NK-92 treated with Interleukin-12 subunit alpha and Interleukin-12 subunit beta, amount 100 ng/mL, for 24 hours (cell line): ENCODE measurements at places on chromosomes 4 and X.

GRCh38 chr4:43325220-43325967 is 432.9 kb downstream of the GRXCR1 start:
- DNase-seq = no peak

GRCh38 chr4:144788469-144788868 is 142.5 kb downstream of the HHIP start:
- no peak for DNase-seq

DNA sequence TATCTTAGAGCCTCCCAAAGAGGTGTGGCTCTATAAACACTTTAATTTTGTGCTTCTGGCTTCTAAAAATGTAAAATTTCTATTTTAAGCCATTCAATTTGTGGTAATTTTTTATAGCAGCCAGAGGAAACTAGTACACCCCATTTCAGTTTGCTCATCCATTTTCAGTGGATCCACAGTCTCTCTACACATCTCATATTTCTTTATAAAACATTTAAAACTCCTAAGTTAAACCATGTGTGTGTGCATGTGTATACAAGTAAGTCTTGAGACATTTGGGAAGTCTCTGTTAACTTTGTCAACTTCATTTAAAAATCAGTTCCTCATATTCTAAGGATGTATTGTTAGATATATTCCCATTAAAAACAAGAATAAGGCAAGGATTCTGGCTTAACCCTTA is 273.2 kb downstream of the IL15 start:
- no peak for DNase-seq

DNA sequence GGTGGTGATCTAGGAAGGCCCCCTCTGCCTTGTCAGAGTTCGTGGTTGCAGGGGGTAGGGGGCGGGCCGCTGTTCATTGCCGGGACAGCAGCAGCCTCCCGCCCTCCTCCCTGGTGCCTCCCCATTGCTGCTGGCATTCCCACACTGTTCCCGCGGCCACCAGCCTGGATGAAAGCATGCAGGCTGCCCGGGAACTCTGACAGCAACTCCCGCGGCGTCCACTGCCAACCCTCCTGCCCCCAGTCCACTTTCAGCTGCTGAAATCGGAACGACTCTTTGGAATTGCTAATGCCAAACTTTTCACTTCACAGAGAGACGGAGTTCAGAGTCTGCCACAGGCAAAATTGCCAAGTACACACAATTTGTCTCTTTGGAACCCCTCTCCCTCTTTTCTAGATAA is 121.9 kb downstream of the BEND2 start:
- DNase-seq = no peak

DNA sequence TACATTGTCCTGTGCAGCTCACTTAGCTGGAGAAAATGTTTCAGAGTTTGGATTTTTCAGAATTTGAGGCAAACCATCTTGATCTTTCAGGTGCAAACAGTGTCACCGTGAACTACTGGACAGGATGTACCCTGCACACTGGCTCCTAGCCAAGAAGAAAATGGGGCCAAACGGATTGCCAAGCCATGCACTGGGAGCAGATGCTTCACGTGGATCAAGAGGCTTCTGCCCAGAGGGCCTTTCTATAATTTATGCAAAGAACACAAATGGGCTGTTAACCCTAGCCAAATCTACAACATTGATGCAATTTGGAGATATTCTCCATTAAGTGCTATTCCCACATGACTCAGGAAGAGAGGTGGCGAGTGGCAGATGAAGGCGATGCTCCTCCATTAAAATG is 46.9 kb upstream of the ATP8A1 start:
- DNase-seq = no peak

GRCh38 chr4:146238107-146238506 is 23.8 kb downstream of the REELD1 start:
- DNase-seq = no peak

GRCh38 chrX:49878128-49878833 is 1.0 kb upstream of the USP27X start:
- DNase-seq = no peak

- no peak for DNase-seq
These were observed 48.9 kb downstream of the ATP11C start for GRCh38 chrX:139883984-139884383.

GRCh38 chr4:10587697-10588096 is 96.9 kb downstream of the CLNK start:
- no peak for DNase-seq

GRCh38 chr4:3294401-3295241 is 1.8 kb downstream of the RGS12 start:
- no peak for DNase-seq

DNA sequence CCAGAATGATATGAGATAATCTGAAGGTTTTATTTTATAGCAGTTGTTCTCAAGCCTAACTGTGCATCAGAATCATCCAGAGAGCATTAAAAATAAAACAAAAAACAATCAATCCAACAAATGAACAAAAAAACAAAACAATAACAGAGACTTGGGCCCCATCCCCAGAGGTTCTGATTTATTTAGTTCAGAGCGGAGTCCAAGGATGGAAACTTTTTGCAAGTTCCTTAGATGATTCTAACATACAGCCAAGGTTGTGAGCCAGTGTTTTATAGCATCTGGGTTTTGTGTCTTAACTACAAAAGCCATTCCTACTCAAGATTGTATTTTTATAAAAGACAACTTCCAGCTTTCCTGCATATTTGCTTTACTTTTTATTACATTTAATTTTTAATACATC is 59.4 kb upstream of the GRPR start:
- DNase-seq = no peak

- DNase-seq = no peak
These were observed 26.3 kb downstream of the MGARP start for GRCh38 chr4:139253713-139254112.

DNA sequence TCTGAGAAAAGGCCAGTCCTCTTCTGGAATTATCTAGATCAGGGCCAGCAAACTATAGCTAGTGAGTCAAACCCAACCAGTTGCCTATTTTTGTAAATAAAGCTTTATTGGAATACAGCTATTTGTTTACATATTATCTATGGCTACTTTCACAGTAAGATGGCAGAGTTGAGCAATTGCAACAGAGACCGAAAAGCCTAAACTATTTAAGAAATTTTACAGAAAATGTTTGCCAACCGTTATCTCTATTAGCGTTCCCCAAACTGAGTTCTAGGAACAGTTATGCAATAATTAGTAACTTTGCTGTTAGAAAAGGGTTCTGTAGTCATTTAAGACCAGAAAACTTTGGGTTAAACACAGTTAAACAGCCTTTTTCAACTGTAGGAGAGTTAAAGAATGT is 10.5 kb downstream of the TEX13B start:
- no peak for DNase-seq

DNA sequence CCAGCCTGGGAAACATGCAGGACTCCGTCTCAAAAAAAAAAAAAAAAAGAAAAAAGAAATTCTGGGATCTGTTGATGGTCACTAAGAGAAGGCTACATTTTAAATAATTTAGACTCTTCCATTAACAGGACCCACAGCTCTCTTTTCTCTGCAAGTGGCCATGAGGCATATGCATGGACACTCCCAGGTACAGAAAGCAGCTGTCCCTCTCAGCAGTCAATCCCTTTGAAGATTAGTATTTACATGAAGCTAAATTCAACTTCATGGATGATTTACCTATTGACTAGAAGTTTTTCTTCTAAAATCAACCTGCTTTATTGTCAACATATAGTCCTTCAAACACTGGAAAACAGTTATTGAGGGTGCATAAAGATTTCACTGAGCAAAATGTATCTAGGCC is 139.9 kb downstream of the CPEB2 start:
- DNase-seq = no peak

GRCh38 chr4:37644962-37645361 is 41.2 kb downstream of the RELL1 start:
- no peak for DNase-seq

GRCh38 chr4:85995361-85995760 is 364.5 kb downstream of the MAPK10 start:
- no peak for DNase-seq

GRCh38 chr4:156193800-156194199 is 240.1 kb upstream of the CTSO start:
- no peak for DNase-seq

DNA sequence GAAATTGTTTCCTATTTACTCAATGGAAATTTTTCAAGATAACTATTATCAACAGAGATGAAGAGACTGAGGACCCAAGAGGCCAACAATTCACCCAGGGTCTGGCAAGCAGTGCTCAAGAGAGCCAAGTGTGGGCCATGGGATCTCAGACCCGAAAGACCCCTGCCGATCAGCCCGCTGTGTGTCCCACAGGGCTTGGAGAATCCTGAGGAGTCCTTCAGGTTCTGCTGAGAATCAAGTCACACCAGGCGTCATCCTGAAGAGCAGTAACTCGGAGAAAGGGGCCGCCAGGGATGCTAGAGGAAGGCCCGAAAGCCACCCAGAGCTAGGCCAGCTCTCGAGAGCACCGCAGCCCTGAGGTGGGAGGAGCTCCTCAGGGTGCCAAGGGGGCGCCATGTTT is 48.7 kb downstream of the FGFRL1 start:
- DNase-seq = no peak

- no peak for DNase-seq
These were observed 546.9 kb downstream of the BCOR start for GRCh38 chrX:39550795-39551361.

DNA sequence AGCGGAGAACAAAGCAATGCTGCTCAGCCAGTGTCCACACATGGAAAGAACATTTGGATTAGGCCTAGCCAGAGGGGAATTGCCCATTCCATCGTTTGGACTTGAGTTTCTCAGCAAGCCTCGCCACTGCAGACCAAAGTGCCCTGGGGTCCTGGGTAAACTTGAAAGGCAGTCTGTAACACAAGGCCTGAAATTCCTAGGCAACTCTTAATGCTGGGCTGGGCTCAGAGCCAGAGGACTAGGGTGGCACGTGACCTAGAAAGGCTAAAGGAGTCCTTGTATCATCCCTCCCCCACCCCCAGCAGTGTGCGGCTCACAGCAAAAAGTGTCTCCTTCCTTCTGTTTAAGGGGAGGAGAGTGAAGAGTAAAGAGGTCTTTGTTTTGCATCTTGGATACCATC is 210.4 kb upstream of the ARX start:
- no peak for DNase-seq

DNA sequence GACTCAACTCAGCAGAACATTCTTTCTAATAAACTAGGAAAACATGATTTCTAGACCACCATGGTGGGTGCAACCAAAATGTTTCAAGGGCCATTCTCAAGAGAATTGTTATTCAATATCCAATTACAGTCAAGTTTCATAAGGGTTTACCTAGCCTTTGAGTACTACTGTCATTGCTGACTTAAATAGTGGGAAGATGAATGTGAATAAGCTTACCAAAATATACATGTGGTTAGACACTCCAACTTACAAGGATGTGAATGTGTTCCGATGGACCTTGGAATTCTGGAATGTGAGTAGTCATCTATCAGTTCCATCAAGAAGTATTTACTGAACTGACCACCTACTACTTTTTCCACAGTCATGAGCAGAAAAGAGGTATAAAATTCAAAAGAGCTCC is 16.9 kb downstream of the SH3RF1 start:
- DNase-seq = no peak

DNA sequence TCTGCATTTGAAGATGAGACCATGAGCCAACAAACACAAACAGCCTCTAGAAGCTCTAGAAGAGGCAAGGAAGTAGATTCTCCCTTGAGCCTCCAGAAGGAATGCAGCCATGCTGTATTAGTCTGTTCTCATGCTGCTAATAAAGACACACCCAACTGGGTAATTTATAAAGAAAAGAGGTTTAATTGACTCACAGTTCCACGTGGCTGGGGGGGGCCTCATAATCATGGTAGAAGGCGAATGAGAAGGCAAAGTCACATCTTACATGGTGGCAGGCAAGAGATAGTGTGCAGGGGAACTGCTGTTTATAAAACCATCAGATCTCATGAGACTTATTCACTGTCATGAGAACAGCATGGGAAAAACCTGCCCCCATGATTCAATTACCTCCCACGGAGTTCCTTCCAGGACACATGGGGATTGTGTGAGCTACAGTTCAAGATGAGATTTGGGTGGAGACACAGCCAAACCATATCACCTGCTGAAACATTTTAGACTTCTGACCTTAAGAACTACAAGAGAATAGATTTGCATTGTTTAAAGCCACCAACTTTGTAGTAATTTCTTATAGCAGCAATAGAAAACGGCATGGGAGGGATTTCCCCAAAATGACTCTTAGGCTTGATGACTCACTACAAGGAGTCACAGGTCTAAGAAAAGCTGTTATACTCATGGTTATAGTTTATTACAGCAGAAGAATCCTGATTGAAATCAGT is 284.4 kb upstream of the SFRP2 start:
- DNase-seq = no peak

- no peak for DNase-seq
These were observed 464.9 kb downstream of the GRXCR1 start for GRCh38 chr4:43357252-43357974.

GRCh38 chrX:63967551-63967950 is 182.5 kb upstream of the ARHGEF9 start:
- DNase-seq = no peak

DNA sequence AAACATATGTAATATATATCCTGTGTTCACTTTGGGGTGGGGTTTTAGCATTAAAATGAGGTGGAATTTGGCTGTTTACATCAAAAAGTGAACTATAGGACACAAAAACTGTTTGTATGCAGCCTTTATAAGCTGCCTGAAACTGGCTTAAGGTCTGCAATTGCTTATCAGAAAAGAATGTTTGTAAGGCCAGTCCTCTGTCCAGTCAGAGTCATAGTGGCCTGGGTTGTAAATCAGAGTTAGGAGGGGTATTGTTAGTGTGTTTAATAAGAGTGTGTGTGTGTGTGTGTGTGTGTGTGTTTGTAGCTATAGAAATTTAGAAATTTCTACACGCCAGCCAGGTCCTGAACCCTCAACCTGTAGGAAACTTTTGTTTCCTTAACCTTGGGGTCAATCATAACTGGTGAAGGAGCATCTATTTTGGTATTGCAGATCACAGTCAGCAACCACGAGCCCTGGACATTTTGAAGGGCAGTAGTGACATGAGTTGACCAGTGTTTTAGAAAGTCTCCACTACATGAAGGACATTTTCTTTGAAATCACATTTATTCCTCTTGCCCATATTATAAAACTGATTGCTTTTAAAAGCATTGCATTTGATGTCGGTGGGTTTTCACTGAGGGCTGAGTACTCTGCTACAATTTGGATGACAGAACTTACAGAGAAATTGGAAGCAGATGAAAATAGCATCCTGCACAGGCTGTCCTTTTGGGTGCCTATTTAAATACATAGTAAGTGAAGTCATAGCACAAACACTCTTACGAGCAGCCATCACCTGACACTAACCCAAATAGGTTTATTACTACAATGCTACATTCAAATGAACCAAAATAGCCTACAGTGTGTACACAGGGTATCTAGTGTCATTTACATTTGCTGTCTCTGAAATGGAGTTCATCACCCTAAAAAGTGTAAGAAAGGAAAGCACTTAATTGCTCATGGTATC is 11.2 kb upstream of the TMEM154 start:
- DNase-seq = no peak

- DNase-seq = no peak
These were observed 34.1 kb downstream of the SMPX start for GRCh38 chrX:21723814-21724213.

DNA sequence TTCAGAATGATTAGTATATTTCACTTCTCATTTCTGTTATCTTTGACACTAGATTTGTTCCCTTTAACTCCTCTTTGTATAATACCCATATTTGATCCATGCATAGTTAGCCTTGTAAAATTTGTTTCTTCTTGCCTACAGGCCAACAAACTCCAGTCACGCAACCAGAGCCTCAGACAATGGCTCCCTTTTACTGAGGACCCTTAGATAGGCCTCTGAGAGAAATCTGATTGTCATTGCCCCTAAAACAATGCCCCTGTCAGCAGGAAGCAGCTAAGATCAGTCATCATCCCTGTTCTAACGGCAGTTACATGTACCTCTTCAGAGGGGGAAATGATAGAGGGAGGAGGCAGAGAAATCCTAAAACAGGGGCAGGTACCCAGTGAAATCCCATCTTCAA is 190.6 kb upstream of the TENT5D start:
- DNase-seq = no peak
